ENCODE measurements at places on chromosomes 5 and 9.
A peak's percentile ranks its signal among the peaks of the same experiment; 100 is the strongest.

DNA sequence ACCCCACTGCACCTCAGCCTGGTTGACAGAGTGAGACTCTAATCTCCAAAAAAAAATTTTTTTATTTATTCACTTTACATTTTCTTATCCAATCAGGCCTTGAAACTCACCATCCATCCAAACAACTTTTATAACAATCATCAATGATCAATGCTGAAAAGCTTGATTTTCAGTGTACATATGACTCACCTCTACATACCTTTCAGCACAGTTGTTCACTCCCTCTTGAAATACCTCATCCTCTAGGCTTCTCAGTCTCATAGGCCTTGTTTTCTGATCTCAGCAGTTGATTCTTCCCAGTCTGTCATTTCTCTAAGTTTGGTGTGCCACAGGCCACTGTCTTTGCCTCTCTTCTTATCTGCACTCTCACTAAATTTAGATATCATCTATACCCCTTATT lies 36.2 kb downstream of the GRIN3A start:
- no peak for DNase-seq

- DNase-seq, result no peak
Measured at GRCh38 chr5:73307645-73308355, 134.8 kb downstream of the TMEM174 start.

DNA sequence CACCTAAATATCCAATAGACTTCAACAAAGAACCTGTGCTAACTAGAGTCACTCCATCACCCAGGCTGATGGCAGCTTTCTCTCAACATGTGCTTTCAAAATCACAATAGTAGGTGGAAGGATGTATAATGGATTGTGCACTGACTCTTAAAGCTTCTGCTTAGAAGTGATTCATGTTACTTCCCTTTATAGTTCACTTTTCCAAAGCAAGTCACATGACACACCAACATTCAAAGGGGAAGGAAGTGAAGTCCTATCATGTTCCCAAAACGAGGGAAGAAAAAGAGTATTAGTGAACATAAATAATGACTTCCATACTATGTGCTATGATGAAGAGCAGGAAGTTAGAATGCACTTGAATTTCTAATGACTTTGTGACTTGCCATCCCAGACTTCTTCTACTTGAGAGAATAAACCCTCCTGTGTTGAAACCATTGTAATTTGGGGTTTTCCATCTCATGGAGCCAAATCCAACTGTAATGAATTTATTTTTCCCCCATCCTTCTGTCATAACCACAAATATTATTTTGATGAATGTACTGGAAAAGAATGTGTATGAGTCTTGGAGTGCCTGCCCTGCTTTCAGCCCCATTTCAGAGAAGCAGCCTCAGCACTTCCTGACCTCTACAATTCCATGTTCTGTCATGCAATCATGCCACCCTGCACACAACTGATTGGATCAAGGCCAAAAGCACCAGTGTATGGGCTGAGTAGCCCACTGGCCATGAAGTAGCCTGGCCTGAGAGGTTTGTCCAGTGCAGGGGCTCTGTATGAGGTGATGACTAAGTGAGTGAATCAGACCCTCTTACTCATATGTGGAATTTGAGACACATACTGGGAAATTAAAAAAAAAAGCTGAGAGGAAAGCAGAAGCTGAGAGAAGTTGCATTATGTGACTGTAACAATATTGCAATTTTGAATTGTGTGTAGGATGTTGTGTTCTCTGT lies 525.9 kb upstream of the CLINT1 start:
- DNase-seq, result no peak

- no peak for DNase-seq
Measured at GRCh38 chr5:56072863-56073766, 78.4 kb upstream of the IL6ST start.

DNA sequence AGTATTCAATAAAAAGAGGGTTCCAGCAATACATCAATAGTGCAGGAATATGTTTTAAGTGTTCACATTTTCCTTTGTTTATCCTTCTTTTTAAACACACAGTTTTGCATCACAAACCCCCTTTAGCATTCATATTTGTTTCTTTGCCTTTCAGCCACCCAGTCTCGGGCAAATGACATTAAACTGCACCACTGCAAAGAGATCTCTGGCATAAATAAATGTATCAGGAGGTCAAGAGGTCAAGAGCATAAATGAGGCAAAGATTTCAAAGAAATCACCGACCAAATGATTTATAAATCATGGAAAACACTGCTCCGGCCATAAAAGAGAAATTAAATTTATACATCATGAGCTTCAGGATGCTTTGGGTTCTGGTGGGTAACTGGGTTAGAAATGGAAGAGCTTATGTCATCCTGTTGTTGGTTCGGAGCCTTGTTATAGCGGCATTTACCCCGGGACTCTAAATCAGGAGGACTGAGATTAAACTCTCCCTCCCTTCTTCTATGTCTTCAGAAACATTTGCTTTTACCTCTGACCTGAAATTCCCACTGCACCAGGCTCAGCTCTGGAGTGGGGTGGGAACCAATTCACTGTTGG lies 449.6 kb upstream of the CLINT1 start:
- DNase-seq, result no peak

DNA sequence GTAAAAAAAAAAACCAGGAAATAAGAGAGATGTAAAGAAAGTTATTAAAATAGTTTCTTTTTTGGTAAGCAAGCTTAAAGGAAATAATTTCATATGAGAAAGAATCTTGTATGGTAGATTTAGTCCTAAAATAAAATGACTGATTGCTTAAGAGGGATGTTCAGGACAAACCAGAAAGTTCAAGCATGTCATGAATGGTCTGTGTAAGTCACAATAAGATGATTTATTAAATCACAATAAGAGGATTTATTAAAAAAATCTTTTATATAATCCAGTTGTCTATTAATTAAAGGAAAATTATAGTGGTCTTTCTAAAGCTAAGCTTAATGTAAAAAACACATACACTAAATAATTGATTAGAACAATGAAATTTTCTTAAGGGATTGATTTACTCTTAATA lies 91.8 kb upstream of the OR13F1 start:
- no peak for DNase-seq

DNA sequence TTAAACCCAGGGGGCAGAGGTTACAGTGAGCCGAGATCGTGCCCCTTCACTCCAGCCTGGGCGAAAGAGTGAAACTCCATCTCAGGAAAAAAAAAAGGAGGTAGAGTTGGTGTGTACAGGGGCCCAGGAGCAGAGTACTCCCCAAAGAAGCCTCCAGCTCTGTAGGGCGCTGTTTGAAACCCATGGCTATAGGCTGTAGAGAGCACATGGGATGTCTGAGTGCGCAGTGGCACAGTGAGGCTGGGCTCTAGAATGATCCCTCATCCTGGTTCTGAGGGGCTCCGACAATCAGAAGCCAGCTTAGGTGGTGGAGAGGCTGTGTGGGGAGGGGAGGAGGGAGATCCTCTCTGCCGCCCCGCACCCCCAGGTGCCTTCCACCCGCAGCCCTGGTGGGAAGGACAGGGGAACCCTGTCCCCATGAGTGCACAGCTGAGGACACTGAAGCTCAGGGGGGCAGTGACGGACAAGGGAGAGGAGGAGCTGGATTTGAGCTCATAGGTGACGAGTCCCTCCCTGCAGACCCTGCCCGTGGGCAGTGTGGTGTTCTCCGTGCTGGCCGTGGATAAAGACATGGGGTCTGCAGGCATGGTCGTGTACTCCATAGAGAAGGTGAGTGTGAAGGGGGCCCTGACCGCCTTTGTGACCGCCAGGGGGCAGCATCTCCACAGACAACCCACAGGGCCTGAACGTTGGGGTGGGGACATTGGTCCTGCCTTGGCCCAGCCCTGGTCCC lies 24.6 kb downstream of the CDHR2 start:
- DNase-seq, result peak; percentile 74

DNA sequence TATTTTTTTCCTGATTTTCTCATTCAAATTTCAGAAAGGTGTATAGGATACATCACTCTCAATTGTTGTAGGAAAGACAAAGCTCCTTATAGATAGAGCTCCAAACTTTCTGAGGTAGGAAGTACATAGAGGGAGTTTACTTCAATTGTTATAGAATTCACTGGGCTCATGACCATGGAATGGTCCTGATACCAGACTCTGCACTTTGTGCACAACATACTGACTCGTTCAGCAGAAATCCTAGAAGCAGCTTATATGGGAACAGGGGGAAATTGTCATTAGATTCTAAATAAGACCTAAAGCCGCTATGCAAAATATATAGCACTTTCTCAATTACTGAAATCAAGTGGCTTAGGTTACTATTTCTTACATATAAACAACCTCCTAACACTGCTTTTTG lies 240.5 kb upstream of the TUSC1 start:
- DNase-seq, result no peak

GRCh38 chr9:76684213-76684612 lies 80.0 kb upstream of the PCA3 start:
- no peak for DNase-seq

- no peak for DNase-seq
Measured at GRCh38 chr5:149297340-149298025, 25.8 kb downstream of the AFAP1L1 start.

- DNase-seq, result peak; percentile 56
Measured at GRCh38 chr9:18756712-18757125, 276.3 kb downstream of the SAXO1 start.
